Skeletal muscle cell (primary cell): ENCODE measurements at places on chromosomes 2 and 18.

- DNase-seq = no peak
Measured at GRCh38 chr2:29295845-29296244, 180.6 kb downstream of the CLIP4 start.

- no peak for DNase-seq
Measured at GRCh38 chr2:211453311-211453887, 897.0 kb downstream of the CPS1 start.

GRCh38 chr2:62565309-62565908 lies 59.4 kb upstream of the TMEM17 start:
- no peak for DNase-seq

DNA sequence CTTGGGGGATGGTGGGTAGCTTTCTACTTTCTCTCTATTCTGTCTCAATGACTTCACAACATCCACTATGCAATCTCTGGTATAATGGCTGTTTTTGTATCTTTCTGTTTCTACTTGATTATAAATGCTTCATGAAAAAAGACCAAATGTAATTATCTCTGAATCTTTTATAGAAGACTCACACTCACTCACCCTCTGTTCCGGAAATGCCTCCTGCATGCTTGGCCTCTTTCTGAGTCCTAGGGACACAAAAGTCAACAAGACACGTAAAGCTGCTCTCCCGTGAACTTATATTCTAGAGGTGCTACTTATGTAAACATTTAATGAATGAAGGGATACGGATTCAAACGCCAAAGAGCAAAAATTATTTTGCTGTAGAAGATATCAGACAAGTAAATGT lies 502.2 kb upstream of the SOX11 start:
- DNase-seq = no peak

DNA sequence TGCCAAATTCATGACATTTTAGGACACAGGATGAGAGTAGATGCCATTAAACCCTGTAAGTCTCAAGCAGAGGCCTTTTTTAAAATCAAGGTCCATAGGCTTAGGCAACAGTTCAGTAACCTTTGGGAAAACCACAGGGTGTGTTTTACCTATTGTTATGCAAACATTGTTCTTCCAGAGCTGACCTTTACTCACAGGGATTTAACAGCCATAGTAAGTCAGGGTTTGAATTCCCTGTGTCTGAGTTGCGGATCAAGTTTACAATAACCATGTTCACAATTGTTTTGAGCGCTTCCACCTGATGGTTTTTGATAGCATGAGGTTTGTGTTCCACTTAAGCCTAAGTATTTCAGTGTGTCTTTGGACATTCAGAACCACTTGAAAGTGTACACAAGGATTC lies 160.1 kb upstream of the BOD1L2 start:
- no peak for DNase-seq
